ENCODE measurements at places on chromosomes 5 and 9.

DNA sequence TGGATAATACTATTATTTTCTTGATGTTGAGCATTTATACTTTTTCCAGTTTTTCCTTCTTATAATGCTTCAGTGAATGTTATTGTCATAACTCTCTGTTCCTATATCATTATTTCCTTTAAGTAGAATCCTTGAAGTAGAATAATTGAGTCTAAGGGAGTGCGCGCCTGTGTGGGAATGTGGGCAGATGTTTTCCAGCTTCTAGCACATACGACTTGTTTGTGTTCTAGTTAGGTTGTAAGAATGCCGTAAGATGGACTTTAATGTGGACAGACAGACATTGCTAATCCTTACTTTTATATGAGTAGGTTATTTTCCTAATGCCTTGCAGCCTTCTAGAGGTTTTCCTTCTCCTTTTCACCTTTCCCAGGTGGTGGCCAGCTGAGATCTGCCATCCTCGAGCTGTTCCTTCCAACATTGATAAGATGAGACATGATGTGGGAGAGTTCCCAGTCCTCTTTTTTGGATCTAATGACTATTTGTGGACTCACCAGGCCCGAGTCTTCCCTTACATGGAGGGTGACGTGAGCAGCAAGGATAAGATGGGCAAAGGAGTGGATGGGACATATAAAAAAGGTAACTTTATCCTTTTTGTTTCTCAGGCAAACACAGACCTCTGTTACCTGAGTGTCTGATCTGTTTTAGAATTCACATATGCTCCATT is 34.2 kb downstream of the RAB24 start:
- no peak for DNase-seq

DNA sequence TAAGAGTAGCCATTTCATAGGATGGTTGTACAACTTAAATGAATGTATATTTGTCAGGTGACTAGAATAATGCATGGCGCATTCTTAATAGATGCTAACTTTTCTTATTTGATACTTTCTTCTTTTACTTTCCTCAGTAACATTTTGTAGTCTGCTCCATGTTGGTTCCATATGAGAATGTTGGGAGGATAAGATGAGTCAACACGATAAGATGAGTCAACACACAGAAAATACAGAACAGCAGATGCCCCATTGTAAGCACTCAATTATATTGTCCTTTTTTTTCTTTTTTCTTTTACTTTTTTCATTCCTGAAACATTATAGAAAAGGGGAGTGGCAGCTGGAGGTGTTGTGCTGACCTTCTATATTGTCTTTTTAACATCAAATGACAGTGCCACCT is 92.3 kb upstream of the SPATA31C2 start:
- DNase-seq: no peak

- no peak for DNase-seq
Observed at GRCh38 chr5:176391479-176391878, 2.9 kb downstream of the HIGD2A start.

GRCh38 chr9:3058409-3058808 is 214.5 kb upstream of the PUM3 start:
- no peak for DNase-seq

DNA sequence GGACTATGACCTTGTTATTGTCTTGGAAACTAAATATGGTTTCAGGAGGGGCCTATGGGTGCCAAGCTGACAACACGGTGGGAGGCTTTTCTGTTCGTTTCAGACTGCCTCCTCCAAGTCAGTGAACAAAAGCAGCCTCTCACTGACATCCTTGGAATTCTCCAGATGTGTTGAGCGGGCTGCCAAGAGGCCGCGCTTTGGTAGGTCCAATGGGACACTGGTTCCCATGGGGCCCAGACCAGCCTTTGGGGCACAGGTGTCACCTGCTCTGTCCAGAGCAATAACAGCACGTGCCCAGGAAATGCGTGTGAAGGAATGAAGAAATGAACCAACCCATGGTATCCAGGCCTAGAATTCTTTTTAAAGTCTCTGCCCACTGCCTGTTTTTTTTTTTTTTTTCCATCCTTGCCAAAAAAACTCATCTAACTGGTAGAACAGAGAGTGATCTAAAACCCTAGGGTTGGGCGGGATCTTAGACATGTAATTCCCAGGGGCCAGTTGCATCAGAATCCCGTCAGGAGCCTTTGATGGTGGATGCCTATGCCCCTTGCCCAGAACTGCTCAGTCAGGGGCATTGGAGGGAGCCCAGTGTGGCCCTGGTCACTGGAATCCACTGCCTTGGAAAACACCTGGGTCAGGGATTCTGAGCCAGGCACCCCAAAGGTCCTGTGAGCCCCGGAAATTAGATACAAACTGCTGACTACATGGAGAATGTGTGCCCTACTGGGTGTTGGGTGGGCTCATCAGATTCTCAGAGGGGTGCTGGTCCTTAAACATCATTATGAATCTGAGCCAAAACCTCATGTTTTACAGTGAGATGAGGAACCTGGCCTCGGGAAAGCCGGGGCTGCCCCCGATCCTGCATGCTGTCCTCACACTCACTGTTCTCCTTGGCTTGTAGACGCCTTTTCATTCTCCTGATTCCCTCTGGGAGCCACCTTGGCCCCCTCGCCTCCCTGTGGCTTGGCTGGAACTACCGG is 60.1 kb downstream of the GTF3C4 start:
- no peak for DNase-seq

GRCh38 chr9:115739096-115739875 is 414.3 kb upstream of the PAPPA start:
- no peak for DNase-seq

- no peak for DNase-seq
Observed at GRCh38 chr5:66818935-66819328, 222.7 kb downstream of the MAST4 start.

- no peak for DNase-seq
Observed at GRCh38 chr9:72360324-72360723, 4.7 kb downstream of the ZFAND5 start.

DNA sequence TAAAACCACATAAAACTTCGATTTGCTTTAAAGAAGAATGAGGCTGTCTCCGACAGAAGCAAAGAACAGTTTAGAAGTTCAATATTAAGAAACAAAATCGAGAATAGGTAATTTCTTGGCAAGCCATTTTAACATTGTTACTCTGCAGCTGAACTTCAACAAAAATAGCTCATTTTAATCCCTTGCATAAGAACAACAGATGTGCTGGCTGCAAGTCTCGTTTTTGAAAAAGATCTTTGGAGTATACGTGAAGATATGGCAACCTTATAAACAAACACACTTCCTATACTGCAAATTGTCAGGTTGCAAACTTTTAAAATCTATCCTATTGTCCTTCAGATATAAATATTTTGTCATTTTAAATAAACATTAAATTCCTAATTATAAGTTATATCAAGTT is 71.5 kb downstream of the FBN2 start:
- DNase-seq: no peak

- DNase-seq: no peak
Observed at GRCh38 chr9:89277454-89277853, 33.5 kb upstream of the CKS2 start.

GRCh38 chr5:99614888-99615287 is 686.1 kb upstream of the CHD1 start:
- no peak for DNase-seq

- no peak for DNase-seq
Observed at GRCh38 chr9:81635521-81636254, 53.7 kb downstream of the TLE1 start.

DNA sequence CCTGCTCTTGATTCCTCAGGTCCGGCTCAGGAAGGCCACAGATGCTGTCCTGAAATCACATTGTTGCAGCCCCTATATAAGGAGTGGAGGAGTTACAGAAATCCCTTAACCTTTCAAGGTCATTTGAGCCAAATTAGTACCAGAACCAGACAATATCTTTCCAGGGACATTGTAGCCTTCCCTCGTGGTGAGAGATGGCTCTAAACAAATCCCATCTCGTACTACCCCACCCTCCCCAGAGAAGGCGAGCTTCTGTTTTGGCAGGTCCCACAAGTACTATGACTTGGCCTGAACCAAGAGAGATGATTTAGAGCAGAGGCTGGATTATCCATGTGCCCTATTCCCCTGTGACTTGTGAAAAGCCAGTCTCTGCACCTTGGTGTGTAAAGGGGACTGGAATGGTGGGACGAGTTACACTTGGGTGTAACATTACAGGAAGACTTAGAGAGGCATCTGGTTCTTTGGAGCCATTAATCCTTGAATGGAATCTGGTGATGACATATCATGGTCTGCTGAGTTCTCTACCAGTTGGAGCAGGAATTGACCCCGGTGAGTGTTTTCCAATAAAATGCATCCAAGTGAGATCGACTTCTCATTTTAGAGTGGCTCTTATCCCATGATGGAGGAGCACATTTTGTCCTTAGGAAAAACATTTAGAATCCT is at the start of gene FAM240B:
Gene FAM240B (minus strand): TSS at position 51 of the 663 bp plus-strand sequence. CDS start 16,134 bp downstream, outside the sequence.
- DNase-seq: no peak

DNA sequence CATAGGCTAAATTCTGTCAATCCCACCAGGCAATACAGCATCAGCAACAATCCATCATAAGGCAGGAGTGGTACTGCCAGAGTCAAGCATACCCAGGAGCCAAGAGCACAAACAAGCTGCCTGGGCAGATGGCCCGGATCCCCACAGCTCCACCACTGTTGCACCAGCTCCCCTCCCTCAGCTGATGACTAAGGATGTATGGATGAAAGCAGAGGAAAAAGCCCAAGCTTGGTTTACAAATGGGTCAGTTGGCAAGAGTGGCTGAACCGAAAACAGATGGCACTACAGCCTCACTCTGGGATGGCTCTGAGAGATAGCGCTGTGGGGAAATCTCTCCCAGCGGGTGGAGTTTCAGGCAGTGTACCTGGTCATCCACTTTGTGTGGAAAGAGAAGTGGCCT is 29.4 kb downstream of the DROSHA start:
- no peak for DNase-seq

GRCh38 chr5:147601652-147602051 is 91.8 kb upstream of the DPYSL3 start:
- DNase-seq: no peak

DNA sequence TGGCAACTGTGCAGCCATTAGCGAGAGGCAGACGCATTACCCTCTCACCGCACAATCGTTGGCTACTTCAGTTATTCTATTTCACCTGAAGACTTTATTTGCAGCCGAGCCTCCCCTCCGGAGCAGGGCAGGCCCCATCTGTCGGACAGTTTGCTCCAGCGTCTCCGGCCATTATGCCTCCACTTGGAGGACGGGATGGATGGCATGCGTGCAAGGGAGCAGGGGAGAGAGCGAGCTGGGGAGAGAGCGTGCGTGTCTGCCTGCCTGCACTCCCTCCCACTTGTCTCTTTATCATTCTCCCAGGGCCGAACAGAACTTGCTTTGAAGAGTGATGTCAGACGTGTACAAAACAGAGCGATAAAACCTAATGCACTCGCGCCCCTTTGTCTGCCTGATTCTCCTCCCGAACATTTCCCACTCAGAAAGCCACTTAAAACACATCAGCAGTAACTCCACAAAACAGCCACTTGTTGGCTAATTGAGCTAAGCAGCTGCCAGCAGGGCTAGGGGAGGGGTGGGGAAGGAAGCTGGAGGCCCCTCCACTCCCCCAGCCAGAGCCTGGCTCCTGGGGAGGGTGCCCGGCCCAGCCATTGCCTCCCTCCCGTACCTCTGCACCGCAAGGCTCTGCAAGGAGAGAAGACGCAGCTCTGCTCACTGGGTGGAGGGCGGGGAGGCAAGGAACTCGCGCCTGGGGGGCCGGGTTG is 43.4 kb upstream of the FUBP3 start:
- DNase-seq: no peak

DNA sequence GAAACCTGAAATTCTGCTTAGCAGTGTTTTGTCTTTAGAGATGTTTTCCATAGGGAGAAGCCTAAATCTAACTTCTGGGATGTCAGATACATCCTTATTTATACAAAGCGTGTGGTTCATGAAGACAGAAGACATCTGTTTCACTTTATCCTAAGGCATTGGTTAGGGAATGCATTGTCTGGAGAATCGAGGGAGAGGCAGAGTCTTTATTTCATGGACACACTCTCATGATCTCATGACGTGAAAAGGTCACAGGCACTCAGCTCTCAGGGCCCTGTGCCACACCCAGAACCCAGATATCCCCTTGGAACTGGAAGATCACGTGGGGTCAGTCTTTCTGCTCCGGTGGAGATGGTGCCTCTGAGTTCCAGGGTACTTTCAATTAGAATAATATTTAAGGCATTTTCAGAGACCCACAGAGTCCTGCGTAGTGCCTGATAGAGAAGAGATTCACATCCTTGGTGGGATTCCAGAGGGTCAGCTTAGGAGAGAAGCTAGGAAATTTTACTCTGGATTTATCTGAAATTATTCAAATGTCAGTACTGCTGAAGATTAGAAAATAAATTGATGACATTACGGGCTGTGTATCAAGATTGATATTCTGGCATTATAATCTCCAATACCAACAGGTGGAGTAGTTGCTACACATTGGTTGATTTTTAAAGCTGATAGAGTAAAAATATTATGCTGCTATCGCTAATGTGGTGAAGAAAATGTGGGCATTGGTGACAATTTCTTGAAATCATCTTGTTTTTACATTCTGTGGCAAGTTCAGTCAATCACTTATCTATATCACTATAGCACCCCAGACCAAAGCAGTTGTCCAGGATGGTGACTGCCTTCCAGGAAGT is 378.3 kb downstream of the MTRR start:
- no peak for DNase-seq

DNA sequence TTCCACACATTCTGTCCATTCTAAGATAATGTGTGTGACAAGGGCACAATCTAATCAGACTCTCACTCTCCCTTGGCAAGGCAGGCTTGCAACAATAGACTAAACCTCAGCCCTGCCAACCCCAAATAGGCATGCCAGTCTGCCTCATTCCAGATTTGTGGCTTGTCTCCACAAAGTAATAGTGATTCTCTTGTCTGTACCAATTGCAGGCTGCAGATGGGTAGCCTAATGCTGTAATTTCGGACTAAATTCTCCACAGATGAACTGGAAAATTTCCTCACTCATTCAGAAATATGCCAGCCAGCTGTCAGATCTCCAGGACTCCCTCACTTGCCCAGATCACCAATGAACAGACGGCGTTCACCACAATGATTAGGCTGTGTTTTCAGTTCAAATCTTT is 413.6 kb downstream of the ELAVL2 start:
- DNase-seq: no peak

- no peak for DNase-seq
Observed at GRCh38 chr5:161697001-161697400, 11.5 kb downstream of the GABRA6 start.

GRCh38 chr5:108257996-108258395 is 123.9 kb downstream of the FBXL17 start:
- DNase-seq: no peak

- DNase-seq: no peak
Observed at GRCh38 chr5:122668552-122668951, 106.3 kb upstream of the SNX2 start.

DNA sequence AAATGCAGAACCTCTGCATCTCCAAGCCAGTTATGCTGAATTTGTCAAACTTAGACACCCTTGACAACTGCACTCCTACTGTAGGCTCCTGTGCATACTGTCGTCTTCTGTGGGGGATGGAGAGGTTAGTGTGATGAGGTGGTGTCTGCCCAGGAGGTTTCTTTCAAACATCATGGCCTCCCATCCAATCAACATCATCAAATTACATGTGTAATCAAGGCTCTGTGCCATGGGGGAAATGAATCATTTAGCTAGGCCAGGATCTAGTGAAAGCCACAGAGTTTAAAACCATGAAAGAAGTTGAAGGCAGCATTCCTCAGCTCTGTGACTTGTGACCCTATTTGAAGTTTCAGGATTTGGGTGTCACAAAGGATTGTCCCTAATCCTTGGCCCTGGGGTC is 240.6 kb downstream of the MARCHF11 start:
- no peak for DNase-seq

All from stimulated activated CD8-positive, alpha-beta memory T cell treated with anti-CD3 and anti-CD28 coated beads, Interleukin-15, amount 100 ng/mL, for 4 hours (primary cell).